ENCODE measurements at places on chromosomes 1 and 21. TPM values are rescaled to one million over a fixed set of nuclear protein-coding genes. Genes with fewer than 3 reads are reported as not detected.

DNA sequence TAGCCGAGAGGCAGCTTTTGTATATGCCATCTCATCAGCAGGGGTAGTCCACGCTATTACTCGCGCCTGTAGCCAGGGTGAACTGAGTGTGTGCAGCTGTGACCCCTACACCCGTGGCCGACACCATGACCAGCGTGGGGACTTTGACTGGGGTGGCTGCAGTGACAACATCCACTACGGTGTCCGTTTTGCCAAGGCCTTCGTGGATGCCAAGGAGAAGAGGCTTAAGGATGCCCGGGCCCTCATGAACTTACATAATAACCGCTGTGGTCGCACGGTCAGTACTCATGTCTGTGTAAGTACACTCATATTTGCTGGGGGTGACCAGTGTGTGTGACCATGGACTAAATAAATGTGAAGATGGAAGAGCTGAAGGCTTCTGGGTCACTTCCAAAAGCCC, 7.4 kb downstream of the WNT2B start:
- DNase-seq: no peak

- no peak for DNase-seq
Measured at GRCh38 chr1:53678938-53679825, 59.8 kb downstream of the GLIS1 start.

DNA sequence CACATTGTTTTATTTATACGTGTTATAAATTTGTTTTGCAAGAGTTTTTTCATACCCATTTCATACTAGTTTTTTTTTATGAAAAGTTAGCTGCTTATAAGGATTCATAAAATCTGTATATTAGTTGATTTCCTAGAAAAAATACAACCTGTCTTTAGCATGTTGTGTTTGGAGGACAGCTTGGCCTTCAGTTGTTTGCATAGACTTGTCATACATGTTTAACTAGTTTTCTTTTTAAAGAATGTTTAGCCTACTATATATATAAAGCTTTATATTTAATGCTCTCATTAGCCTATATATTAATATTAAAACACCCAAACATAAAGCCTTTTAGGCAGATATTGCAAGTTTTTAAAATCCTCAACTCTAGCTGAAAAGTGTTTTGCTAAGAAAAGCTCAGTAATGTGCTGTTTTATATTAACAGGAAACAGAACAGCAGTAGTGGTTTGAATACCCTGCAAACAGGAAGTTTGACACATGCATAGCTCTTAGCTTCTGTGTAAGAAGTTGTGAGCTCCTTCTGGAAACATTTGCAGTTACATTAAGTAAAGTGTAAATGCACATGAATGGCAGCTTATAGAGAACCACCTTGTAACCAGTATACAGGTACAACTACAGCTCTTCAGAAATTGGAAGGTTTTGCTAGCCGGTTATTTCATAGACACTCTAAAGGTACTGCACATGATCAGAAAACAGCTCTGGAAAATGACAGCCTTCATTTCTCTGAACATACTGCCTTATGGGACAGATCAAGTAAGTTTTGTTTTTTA, at the start of gene PRKACB:
Gene PRKACB (plus strand): TSS at position 476 of the 770 bp plus-strand sequence. CDS start 91 bp downstream, at position 567.
- no peak for DNase-seq

Gene RBP7
- total RNA-seq: 2.2 TPM

Measured in liver (tissue), 10 donors.